ENCODE measurements at places on chromosomes 7 and 10.

- DNase-seq, result no peak
Measured at GRCh38 chr10:88253622-88254021, 329.5 kb downstream of the RNLS start.

DNA sequence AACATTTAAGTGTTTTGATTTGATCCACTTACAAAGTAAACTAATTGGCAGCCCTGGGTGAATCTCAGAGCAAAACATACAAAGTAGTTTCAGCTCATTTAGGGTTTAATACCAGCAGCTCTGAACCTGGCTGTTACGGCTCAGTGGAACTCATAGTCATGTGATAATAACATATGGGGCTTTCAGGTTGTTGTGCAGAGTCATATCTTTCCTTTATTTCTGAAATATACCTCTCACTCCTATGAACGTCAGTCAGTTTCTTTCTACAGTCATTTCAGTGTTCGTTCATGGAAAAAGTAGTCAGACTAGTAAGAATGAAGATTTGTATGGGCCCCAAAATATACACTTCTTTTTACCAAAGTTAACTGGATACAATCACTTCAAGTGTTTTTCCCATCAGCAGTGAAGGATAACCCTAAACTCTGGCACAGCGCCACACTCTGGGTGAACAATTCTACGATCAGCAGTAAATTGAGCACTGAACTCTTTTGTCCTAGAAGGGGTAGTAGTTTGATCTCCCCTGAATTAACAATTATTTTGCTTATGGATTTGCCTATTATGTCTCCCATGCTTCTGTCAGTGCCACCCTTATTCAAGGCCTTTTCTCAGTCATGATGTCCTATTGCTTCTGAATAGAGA lies 218.6 kb downstream of the THSD7A start:
- no peak for DNase-seq

- no peak for DNase-seq
Measured at GRCh38 chr10:88343761-88344484, 239.2 kb downstream of the RNLS start.

GRCh38 chr7:765383-765782 lies 38.3 kb upstream of the PRKAR1B start:
- DNase-seq, result no peak

DNA sequence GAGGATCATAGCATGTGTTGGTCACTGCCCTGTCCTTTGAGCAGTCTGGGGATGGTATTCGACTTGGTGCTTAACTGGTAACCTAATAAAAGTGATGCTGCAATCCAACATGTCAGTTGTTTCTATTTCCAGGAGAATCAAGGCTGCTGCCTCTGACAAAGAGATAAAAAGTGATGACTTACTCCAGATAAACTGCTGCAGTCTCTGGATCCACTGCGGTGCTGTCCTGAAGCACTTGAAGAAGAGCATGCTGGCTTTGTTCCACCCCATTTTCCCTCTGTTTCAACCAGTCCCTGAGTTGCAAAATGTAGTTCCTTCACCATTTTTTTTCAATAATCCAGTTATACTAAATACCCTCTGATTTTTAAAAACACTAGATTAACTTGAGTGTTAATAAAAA lies 403.5 kb upstream of the ANKRD30A start:
- DNase-seq, result no peak

- no peak for DNase-seq
Measured at GRCh38 chr7:34109936-34110780, 204.8 kb downstream of the BMPER start.

- no peak for DNase-seq
Measured at GRCh38 chr7:80548840-80549530, 37.1 kb upstream of the GNAT3 start.

DNA sequence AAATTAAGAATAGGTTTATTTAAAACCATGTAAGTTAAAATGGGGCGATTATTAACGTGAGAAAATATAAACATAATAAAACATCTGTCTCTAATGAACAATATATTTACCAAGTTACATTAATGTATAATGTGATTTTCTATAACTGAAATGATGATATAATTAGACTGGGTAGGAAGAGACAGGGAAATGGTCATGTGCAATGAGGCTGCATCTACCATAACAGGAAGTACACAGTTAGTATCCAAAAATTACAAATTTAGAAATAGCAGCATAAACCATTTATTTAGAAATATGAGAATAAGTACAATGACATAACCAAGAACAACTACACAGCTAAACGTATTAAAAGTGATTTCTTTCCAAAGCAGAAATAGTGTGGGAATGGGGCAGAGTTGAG lies 25.8 kb upstream of the BET1 start:
- DNase-seq, result no peak

- no peak for DNase-seq
Measured at GRCh38 chr10:89926736-89927135, 225.3 kb downstream of the KIF20B start.

- no peak for DNase-seq
Measured at GRCh38 chr10:87506956-87507355, 2.3 kb downstream of the MINPP1 start.

Data from iPS DF 6.9 (cell line).